NCI-H1417 (cell line): ENCODE measurements at places on chromosomes 5 and 9.
A peak's percentile ranks its signal among the peaks of the same experiment; 100 is the strongest.

GRCh38 chr9:112898872-112899311 lies 8.2 kb upstream of the SLC46A2 start:
- no peak for DNase-seq

DNA sequence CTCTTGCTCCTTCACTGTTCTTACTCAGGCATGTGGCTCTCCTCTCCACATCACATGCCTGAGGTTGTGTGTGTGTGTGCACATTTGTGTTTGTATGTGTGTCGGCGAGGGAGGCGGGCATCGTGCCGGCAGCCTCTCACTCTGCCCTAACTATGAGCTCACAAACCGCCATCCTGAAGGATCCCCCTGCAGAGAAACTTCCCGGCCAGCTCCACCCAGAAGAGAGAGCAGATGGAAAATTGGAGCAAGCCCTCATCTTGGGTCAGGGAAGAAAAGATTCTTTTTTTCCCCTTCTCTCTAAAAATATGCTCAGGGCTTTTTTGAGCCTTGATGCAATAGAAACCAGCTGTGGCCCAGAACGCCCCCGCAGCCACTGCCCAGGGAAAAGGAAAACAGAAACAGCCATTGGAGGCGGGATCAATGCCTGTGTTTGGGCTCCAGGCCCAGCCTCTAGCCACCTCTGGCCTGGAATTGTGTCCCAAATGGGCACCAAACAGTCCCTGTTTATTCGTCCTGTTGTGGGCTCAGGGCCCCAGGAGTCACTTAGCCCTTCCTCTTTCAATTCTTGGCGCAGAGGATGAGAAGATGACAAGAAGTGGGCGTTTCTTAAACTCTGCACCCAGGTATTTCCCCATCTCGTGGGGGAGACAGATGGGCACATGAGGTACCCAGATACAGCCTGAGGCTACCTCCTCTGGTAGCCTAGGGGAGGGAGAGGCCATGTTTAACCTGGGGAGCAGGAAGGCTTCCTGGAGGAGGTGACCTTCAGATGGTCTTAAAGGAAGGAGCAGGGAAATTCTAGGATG lies 151.5 kb downstream of the RGS3 start:
- DNase-seq, result no peak

GRCh38 chr9:78004478-78005229 lies 27.0 kb downstream of the GNAQ start:
- DNase-seq, result no peak

- no peak for DNase-seq
These were observed 37.4 kb downstream of the LHFPL2 start for GRCh38 chr5:78611126-78611605.

GRCh38 chr5:2742921-2743679 lies 8.4 kb downstream of the IRX2 start:
- DNase-seq, result no peak

DNA sequence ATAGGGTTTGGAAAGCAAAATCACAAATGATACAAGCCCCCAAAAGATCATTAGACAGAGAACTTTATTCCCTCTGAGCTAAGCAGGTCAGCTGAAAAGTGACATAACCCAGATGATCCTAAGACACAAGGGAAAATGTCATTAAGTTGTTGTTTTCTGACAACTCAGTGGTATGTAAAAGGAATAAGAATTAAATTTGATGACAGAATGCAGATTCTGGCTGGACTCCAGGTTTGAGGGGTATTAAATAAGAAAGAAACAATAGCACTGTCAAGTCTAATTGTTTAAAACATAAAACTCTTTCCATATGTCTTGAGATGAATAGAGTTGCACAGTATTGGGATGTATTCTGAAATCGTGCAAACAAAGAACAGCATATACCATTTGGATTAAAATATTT lies 429.9 kb downstream of the CAAP1 start:
- no peak for DNase-seq

- no peak for DNase-seq
These were observed 136.0 kb downstream of the GDNF start for GRCh38 chr5:37703841-37704241.

DNA sequence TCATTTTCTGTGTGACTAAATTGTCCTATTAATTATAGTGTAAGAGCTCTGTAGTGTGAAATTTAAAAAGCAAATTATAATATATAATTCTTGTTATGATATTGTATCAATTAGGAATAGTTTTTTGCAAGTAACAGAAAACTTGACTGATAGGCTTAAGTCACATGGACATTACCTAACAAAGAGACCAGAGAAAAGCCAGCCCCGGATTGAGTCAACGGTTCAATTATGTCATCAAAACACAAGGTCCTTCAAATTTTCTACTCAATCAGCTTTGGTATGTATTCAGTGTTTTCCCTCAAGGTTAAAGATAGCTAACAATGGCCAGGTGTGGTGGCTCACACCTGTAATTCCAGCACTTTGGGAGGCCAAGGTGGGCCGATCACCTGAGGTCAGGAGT lies 126.7 kb upstream of the PTGER4 start:
- DNase-seq, result no peak

- DNase-seq, result no peak
These were observed 9.0 kb downstream of the ZNF474 start for GRCh38 chr5:122138356-122138755.

DNA sequence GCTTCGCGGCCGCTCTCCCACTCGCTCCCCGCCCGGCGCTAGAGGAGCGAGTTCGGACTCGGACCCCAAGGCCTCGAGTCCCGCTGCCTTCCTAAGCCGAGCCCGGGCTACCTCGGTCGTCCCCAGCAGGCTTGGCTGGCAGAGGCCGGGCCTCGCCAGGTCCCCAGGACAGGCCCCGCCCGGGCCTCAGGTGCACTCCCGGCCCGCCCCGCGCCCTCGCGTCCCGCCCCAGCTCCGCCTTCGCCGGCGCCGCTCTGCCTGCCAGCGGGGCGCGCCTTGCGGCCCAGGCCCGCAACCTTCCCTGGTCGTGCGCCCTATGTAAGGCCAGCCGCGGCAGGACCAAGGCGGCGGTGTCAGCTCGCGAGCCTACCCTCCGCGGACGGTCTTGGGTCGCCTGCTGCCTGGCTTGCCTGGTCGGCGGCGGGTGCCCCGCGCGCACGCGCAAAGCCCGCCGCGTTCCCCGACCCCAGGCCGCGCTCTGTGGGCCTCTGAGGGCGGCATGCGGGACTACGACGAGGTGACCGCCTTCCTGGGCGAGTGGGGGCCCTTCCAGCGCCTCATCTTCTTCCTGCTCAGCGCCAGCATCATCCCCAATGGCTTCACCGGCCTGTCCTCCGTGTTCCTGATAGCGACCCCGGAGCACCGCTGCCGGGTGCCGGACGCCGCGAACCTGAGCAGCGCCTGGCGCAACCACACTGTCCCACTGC lies at the start of gene SLC22A5:
SLC22A5 (plus strand) TSS at position 237 of the 707 bp plus-strand sequence; CDS start at position 500, 263 bp downstream.
- peak; percentile 75 for DNase-seq

DNA sequence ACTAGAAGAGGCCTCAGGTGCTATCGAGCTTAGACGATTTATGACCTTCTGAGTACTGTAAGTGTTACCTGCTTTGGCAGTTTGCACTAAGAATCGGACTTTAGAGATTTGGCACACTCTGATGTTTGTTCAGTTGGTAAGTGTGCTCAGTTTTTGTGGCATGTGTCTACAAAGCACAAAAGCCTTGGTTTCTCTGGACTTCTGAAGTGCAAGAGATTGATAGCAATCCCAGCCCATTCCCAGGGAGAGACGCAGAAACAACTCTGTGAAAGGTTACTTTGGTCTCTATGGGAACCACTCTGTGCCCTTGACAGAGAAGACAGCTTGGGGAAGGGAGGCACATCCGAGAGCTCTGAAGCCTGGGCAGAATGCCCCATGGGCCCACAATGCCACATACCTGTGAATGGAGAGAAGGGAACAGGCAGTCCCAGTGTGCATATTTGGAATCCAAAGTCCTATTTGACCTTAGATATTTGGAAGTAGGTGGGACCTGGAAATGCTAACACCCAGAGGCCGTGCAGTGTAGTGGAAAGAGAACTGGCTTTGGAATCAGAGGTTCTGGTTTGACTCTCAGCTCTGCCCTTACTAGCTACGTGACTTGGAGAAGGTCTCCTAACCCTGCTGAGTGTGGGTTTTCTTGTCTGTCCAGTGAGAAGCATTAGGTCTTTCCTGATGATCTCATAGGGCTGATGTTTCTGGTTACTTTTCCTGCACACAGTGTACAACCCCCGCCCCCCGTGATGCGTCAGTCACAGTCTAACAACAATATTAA lies 194.3 kb upstream of the VLDLR start:
- DNase-seq, result peak; percentile 26

DNA sequence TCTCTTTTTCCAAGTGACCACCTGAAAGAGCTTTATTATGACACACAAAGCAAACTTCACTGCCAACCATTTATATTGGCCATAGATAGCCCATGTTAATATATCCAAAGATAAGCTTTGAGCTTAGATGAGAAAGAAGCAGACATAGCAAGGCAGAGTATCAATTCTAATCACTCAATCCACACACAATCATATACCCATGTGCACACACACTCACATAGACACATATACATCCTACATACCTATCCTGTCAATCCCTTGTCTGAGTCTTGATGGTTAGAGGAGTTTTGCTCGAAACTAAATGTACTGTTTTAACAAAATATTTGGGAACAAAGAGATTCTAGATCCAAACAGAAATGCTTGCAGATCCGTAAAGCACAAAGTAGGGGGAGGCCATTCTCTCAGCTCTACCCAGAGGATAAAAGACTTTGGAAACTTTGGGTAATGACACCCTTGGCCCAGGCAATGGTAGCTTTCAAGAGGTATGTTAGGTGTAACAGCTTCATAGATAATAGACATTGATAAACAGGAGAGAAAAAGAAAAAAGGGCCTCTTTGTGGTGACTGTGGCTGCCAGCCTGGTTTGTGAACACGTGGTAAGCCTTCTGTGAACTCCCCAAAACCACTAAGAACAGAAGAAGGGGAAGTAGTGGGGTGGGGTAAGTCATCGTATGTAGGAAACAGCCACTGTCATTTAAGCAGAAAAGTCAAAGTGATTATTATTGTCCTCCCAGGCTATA lies 121.6 kb downstream of the TLR4 start:
- no peak for DNase-seq

DNA sequence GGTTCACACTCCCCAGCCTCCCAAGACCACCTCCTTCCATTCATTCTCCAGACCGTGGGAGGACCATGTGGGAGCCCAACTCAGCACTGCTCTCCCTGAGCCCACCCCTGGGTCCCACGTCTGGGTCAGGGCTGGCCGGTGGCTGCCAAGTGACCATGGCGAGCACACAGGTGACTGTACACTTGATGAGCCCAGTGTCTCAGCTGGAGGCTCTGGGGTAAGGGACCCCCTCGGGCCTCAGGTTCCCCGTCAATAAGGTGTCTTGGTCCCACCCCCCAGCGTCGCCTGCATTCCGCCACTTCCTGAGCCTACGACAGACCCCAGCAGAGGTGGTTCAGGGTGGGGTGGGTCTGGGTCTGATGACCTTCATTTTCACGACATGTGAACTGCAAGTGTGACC lies 38.8 kb downstream of the HK3 start:
- DNase-seq, result no peak

GRCh38 chr9:79284081-79284480 lies 287.7 kb upstream of the TLE4 start:
- DNase-seq, result no peak

DNA sequence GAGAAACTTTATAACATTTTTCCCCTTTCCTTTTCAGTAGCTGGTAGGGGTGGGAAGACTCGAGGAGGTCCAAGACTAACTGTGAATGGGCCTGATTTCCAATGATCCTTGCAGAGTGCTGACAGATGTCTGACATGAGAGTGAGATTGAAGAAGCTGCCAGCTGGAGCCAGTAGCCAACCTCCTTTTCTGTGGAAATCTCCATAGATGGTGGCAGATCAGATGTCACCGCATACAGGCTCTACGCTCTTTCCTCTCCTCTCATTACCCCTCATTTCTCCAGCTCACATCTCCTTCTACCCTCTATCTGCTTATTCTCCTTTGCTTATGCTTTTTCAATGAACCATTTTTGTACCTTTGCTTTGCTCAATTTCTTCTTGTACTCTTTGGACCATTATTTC lies 395.2 kb upstream of the TNC start:
- peak; percentile 7 for DNase-seq

- no peak for DNase-seq
These were observed 10.8 kb downstream of the C9orf50 start for GRCh38 chr9:129610213-129610472.

- no peak for DNase-seq
These were observed 126.4 kb upstream of the SLC12A2 start for GRCh38 chr5:127957183-127957582.

- DNase-seq, result no peak
These were observed 73.5 kb upstream of the COL5A1 start for GRCh38 chr9:134568116-134568515.

GRCh38 chr5:10703676-10704075 lies 57.4 kb downstream of the DAP start:
- DNase-seq, result no peak

GRCh38 chr5:115501464-115502210 lies 42.9 kb downstream of the FEM1C start:
- DNase-seq, result no peak

GRCh38 chr9:123454361-123454760 lies 98.4 kb downstream of the CRB2 start:
- DNase-seq, result no peak

- no peak for DNase-seq
These were observed 902.4 kb downstream of the NR2F1-AS1 start for GRCh38 chr5:92678640-92679039.

DNA sequence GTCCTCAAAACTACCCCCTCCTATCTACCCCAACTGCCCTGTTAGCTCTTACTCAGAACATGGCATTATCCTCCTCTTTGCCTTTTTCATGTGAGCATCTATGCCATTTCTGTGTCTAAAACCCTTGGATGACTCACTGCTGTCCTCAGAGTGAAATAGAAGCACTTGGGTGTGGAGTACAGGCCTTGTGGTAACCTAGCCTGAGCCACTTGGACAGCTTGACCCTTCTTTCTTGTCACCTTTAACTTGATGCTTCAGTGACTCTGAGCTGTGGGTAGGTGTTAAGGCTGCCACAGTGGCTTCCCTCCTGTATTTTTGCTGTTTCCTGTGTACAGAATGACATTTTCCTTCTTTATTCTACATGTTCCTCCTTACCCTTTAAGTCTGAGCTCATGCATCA lies 391.4 kb downstream of the SH3GL2 start:
- no peak for DNase-seq

GRCh38 chr5:167528651-167529050 lies 762.8 kb upstream of the WWC1 start:
- DNase-seq, result no peak

GRCh38 chr5:95384485-95385213 lies 6.5 kb upstream of the FAM81B start:
- DNase-seq, result no peak

DNA sequence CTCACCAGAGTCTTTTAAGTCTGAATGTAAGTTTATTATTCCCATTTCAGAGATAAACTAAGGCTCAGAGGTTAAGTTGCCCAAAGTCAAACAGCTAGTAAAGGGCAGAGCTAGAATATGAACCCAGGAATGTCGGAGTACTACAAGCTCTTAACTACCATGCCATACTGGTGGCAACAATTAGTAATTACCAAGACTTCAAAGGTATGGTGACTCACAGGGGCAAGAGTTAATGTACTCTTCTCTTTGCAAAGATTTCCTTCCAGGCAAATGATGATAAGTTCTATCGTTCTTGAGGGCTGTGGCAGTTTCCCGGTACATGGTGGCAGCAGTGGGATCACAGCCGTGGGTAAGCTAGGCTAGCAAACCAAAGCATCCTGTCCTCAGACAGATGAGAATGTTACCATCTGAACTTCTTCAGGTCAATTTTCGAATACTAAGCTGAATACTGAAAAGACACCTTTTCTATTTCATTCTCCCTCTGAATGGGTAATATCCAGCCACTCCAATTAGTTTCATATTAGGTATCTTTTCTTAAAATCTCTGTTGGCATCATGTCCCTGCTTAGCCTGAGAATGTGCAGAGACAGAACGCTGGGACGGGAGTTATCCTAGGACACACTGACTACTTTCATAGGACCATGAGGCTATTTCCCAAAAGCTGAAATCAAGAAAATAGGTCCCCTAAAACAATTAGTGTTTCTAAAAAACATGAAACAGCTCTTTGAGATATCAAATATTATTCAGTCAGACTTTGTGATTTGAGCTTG lies 117.0 kb upstream of the NR5A1 start:
- DNase-seq, result no peak
